ENCODE measurements at places on chromosomes 11 and 22. TPM values are rescaled to one million over a fixed set of nuclear protein-coding genes. Genes with fewer than 3 reads are reported as not detected.

MCHR1 gene
- total RNA-seq: 0.24 TPM

OR6A2 gene
- under 0.01 TPM for total RNA-seq

AIFM3 gene
- total RNA-seq: 1.9 TPM

POLR2F gene
- 31.3 TPM for total RNA-seq

TNRC6B gene
- total RNA-seq: 6.0 TPM

DNAJB7 gene
- total RNA-seq: not detected

TSPAN32 gene
- not detected for total RNA-seq

EHF gene
- total RNA-seq: 296 TPM

All from tracheal epithelial cell (primary cell).